ENCODE measurements at places on chromosomes 5 and 9.
A peak's percentile ranks its signal among the peaks of the same experiment; 100 is the strongest.

- DNase-seq, result no peak
Observed at GRCh38 chr9:115393976-115394775, 276.2 kb upstream of the TNC start.

GRCh38 chr5:80119372-80119771 lies 84.2 kb downstream of the THBS4 start:
- DNase-seq, result no peak

DNA sequence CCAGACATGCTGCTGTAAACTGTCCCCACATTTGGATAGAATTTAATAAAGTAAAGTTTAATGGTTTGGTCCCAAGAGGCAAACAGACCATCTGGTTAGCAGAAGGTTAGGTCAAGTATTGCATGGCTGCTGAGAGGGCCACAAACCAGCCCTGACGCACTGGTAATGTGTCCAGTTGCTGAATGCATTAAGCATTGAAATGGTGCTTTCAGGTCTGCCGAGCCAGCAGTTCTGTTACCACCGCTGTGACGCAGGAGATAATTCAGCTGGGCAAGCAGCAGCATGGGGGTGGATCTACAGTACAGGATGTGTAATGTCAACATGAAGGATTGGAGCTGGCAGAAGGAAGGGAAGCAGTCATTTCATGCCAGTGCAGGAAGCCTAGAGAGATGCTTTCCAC lies 16.0 kb downstream of the ZNF462 start:
- no peak for DNase-seq

GRCh38 chr9:93112116-93112863 lies 16.3 kb downstream of the CARD19 start:
- DNase-seq, result no peak

- no peak for DNase-seq
Observed at GRCh38 chr9:27118916-27119315, 9.9 kb downstream of the TEK start.

- DNase-seq, result no peak
Observed at GRCh38 chr9:29199975-29200374, 1626.7 kb upstream of the C9orf72 start.

DNA sequence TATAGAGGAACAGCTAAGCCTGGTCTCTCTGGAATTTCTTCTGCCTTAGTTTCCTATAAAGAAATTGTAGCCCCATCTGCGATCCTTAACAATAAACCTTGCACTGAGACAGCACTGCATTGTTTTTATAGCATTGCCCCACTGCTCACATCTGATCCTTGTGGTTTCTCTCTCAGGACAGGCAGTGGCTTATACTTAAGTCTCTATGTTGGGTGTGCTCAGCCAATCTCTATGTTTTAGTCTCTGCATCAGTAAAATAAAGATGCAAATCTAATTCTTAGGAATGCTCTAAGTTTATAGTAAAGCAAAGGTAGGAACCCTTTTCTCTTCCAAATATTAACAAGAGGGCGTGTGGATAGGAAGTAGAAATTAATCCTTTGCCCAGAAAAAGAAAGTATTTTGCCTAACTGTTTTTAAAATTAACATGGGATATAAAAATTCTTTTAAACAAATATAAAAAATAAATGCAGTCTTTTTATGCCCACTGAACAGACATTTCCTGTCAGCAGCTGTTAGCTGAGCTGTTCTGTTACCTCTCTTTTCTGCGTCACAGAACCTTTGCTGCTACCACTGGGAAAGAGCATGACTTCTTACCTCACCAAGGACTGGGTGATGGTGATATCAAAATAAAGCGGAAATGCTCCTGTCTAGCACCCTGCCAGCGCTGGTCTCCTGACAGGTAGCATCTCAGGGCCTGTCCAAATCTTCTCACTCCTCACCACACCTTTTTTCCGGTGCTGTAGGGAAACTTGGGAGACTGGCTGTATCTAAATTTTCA lies 29.5 kb downstream of the MRPS27 start:
- DNase-seq, result no peak

- DNase-seq, result no peak
Observed at GRCh38 chr5:119287547-119288111, 68.2 kb upstream of the TNFAIP8 start.

DNA sequence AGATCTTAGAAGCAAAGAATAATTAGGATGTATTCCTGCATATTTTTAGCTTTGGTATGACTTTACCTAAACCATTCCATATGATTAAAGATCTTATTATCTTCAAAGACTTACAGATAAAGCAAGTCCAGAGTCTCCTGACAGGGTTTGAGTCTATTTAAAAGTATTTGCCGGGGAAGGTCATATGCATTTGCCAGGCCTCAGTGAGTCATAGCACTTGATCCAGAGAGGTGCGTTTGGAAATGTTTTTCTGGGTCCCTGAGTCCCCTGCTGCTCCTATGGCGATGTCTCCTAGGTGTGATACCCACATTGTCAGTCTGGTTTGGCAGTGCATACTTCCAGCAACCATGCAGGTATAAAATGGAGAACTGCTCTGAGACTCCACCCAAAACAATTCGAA lies 217.0 kb downstream of the FBXL7 start:
- DNase-seq, result no peak

GRCh38 chr5:127229185-127229889 lies 61.3 kb upstream of the MEGF10 start:
- peak; percentile 5 for DNase-seq

DNA sequence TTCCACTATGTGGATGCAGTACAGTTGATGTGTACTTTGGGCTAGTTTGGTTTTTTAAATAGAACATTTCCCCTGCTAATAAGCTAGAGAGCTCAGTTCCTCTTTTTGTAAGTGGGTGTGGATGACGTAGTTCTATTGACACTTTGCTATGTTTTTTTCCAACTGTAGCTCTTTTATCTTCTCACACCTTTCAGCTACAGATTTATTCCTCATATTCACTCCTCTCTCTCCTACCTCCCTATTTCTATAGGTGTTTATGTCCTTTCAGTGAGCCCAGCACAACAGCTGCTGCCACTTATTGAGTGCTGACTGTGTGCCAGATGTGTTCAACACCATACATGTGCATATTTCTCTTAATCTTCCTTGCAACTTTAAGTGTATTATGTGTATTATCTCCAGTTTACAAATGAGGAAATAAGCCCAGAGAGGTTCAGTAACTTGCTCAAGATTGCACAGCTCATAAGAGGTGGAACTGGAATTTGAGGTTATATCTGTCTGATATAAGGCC lies 215.7 kb downstream of the SEMA6A start:
- DNase-seq, result no peak

DNA sequence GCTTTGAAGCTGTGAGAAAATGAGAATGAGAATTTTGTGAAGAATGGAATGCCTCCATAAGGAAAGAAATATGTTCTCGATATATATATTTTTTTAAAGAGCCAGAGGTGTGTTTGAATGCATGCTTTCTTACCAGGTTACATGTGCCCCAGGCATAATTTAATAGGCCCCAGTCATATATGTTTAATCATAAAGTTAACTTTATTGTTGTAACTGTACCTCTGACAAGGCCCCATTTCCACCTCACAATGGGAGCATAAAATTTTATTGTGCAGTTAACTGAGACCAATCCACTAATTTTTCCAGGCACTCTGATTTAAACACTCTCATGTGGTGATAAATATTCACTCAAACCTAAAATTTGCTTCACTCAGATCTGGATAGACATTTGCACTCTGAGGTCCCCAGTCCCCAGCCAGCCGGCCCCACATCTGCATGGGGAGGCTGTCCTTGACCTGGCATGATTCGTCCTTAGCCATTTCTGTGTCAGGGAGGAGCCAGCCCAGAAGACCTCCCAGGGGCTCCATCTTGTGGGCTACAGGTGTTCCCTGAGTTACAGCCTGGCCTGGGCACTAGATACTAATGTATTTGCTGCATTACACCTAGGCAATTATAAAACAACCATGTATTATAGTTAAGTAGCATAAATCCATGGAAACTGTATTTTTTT lies 245.8 kb downstream of the MTRR start:
- DNase-seq, result no peak

DNA sequence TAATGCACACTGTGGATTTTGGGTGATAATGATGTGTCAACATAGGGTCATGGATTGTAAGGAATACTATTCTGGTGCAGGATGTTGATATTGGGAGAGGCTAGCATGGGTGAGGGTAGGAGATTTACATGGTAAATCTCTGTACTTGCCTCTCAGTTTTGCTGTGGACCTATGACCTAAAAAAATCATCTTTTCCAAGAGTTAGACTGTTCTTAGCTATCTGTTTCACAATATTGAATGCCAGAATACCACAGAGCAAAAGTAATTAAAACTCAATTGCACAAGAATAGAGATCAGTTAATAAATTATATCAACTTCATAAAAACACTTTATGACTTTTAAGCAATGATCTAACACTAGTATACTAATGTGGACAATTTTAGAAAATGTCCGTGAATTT lies 651.6 kb downstream of the HTR1A start:
- DNase-seq, result no peak

- no peak for DNase-seq
Observed at GRCh38 chr9:136740069-136740468, 2.7 kb downstream of the LCN10 start.

DNA sequence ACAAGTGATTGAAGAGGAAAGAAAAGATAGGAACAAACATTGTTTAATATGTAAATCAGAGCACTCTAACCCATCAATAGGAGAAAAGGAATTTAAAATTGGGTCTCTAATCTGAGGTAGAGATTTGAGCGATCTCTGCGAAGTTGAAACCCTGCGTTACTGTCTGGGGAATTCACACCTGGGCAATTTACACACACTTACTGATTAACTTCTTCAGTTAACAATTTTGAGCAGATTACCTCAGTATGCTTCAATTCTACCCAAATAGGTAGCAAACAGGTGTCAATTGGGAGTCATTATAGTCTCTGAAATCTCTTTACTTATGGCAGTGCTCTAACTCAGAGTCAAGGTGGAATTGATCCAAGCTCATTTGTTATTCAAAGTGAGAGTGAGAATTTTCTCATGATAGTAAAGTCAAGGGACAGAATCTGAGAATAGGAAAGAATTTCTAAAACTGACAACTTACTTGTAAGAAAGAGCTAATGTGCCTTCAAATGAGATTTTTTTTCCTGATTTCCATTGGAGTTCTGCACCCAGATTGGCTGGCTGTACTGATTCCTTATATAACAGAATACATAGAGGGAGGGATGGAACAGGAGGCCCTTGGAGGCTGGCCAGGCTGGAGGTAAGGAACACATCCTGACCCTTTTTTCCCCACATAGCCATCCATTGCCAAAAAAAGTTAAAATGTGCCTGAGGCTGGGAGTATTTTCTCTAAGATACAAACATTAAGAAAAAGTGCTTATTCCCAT lies 27.1 kb upstream of the IFNA14 start:
- DNase-seq, result no peak

DNA sequence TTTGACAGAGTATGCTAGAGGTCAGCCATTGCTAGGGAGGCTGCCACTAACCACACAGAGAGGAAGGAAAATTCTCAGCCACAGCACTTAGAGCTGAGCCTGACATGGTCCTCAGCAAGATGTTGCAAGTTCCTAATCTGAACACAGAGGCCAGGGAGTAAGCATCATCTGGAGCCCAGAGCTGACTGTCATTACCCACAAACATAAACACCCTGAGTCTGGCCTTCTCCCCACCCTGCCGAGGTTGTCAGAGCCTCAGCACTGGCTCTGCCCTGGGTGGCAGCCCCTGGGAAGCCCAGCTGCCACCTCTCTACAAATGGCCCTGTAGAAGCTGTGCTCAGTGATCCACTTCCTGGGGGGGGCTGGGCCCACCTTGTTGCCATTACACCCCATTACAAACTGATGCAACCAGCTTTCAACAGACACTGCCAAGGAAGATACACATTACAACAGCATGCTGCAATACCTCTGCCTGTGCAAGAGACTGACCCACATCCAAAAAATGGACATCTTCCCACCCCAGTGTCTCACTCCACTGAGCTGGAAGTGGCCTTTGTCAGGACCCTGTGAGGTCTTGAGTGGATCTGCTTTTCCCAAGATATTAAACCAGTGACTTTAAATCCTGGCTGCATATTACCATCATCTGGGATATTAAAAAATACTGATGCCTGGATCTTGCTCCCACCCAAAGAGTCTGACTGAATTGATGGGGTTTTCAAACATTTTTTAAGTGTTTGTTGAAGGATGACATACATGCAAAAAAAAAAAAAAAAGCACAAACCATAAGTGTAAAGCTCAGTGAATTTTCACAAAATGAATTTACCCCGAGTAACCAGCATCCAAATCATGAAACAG lies 33.0 kb downstream of the IRF1 start:
- no peak for DNase-seq

DNA sequence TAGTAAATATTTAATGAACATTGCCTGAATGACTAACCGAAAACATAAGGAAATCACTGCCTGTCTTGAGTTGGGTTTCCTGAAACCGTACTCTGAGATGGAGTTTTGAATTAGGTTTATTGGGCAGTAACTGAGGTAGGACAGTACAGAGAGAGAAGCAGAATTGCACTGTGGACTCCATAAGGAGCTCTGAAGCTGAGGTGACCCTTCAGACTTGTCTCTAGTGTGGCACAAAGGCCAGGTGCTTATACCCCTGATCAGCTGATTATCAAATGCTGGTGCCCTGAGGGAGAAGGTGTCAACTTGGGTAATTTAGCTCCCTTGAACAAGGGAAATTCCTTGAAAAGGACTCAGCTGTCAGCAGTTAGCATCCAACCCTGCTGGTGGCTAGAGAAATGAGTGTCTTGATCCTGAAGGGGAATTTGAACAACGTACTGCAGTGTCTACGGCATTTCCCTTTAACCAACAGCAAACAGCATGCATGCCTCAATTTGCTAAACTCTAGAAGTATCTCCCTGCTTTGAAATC lies 135.0 kb upstream of the SMARCA2 start:
- no peak for DNase-seq

DNA sequence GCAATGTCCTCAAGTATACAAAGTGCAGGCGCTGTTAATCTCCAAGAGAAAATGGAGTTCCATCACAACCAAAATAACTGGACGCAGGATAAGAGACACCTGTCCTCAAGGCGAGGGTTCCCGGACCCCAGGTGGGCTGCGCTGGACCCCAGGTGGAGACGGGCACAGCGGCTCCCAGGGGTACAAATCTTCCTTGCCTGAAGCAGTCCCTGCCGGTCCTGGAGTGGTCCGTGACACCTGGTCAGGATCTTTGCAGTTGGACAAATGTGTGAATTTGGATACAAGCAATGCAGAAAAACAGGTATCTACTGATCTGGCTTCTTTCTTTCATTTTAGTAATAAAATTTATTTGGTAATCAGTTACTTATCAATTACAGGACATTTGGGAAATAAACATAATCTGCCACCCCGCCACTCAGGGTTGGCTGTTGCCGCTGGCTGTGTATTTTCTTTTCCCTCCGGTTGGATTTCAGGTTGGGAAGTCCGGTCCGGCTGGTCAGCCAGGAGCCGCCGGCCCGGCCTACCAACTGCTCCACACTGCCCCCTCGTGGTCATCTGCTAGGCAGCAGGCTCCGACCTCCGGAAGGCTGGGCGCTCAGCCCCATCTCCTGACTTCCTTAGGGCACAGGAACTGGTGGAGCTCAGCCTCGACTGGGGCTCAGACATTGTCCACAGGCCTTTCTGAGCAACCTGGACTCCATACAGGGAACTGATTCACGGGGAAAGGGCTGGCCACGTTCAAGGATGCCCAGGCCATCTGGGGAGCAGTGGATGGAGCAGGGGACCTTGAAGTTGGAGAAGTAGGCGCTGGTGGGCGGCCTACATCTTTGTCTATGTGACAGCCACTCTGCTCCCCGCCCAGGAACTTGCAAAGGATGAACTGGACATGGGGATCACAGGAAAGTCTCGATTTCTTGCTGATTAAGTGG lies 43.4 kb downstream of the NXNL2 start:
- DNase-seq, result peak; percentile 49

- DNase-seq, result no peak
Observed at GRCh38 chr5:89388872-89389271, 505.9 kb upstream of the MEF2C start.

GRCh38 chr9:129500863-129501770 lies 119.8 kb downstream of the C9orf50 start:
- no peak for DNase-seq

- DNase-seq, result no peak
Observed at GRCh38 chr5:158406884-158407823, 548.2 kb upstream of the CLINT1 start.

Data from stimulated activated CD8-positive, alpha-beta memory T cell treated with anti-CD3 and anti-CD28 coated beads, Interleukin-15, amount 100 ng/mL, for 1 hour (primary cell).